SHP77 treated with DMSO at 0.1 percent for 48 hours (cell line): ENCODE measurements at places on chromosomes 2 and 18.
A peak's percentile ranks its signal among the peaks of the same experiment; 100 is the strongest.

DNA sequence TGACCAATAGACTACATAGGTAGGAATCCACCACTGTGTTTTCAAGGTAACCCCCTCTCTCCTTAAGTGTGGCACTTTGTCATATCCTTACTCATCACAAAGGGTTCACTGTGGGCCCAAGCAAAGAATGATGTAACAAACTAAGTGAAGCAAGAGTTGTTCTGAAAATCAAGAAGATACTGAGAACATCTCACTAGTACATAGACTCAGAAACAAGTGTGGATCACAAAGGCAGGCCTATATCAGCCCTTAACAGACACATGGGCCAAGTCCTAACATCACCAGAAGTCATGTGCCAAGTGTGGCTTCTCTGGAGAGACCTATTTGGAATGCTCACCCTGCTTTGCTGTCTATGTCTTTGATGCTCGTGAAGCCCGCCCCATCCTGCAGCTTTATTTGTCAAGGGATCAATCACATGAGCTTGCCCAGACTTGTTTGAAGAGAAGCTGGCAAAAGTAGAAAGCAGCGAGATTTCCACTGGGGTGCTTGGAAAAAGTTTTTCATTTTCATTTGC is 131.2 kb upstream of the TTC39C start:
- DNase-seq = peak; percentile 91

GRCh38 chr18:78970774-78971333 is 8.8 kb upstream of the SALL3 start:
- DNase-seq = no peak

- DNase-seq = no peak
Measured at GRCh38 chr2:232013701-232014353, 52.3 kb downstream of the DIS3L2 start.

DNA sequence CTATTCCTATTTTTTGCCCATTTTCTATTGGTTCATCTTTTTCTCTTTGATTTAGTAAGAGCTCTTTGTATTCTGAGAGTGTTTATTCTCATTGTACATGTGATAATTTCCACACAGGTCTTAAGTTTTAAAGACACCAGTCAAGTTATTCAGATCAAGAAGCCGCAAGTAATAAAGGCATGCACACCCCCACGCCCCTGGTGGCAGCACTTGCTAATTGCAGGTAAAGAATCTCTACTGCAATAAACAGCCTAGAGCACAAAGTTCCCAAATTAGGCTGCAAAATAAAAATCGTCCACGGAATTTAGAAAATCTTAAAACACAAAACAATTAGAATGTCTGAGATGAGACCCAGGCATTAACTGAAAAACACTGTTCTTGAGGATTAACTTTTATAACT is 45.2 kb downstream of the ST3GAL5 start:
- no peak for DNase-seq

DNA sequence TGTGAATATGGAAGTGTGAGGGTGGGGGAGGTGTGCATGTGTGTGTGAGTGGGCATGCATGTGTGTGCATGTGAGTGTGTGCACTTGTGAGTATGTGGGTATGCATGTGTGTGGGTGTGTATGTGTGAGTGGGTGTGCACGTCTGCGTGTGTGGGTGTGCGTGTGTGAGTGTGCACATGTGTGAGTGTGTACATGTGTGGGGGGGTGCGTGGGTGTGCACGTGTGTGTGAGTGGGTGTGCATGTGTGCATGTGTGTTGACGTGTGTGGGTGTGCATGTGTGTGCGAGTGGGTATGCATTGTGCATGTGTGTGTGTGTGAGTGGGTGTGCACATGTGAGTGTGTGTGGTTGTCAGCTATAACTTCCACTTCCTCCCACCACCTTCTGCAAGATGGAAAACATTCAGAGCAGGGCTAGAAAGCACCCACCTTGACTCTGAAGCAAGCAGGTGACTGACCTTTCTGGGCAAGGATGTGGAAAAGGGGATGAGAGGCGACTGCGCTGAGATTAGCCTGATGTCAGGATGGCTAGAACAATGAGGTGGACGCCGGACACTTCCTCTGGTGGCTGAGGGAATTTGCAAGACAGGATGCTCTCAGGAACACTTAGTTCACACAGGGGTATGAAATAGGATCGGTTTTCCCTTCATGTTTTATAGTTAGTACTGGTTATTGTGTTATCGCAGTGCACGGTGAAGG is 103.6 kb downstream of the ACKR3 start:
- DNase-seq = no peak

DNA sequence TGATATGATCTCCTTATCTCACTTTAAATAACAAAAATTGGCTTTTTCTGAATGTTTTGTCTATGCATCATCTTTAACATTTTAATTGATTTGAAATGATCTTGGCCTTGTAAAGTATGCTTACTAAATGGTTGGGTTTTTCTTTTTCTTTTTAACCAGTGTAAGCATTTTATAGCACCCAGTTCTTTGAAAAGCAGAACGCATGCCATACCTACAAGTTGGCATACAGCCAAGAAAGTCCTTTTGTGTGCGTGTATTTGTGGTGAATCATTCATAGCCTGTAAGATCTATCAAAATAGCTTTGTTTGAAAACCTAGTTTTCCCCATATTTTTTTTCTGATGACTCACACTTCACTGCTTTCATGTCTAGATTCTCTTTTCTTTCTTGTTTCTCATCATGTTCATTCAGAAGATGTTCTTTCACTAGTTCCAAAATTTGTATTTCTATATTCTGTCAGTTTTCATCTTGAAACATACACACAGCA is 4.1 kb upstream of the VRK2 start:
- DNase-seq = peak; percentile 88

DNA sequence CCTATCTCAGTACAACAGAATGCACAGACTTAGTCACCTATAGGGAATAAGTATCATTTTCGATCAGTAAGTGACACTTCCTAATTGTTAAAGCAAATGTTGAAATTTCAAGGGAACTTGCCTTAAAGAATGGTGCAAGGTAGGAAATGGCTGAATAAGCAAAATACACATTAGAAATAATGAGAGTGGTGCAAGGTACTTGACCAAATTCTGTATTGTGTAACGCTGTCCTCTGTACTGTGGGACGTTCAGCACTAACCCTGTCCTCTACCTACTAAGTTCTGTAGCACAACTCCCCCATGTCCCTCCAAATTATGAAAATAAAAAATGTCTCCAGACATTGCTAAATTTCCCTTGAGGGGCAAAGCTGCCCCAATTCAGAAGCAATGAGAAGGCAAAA is 19.4 kb downstream of the MMADHC start:
- no peak for DNase-seq
